ENCODE measurements at places on chromosomes 2 and 18. TPM values are rescaled to one million over a fixed set of nuclear protein-coding genes. Genes with fewer than 3 reads are reported as not detected.

RAB6D gene
- not detected for total RNA-seq

ZNF385B gene
- total RNA-seq: 2.7 TPM

FBXO48 gene
- total RNA-seq: 0.57 TPM

MERTK gene
- total RNA-seq: 21.7 TPM

FOXI3 gene
- total RNA-seq: not detected

IL1RN gene
- total RNA-seq: 32.9 TPM

MPP4 gene
- total RNA-seq: not detected

FN1 gene
- total RNA-seq: 4,986 TPM

LIMS3 gene
- total RNA-seq: 2.6 TPM

CYS1 gene
- 22.4 TPM for total RNA-seq

POTEI gene
- not detected for total RNA-seq

CDCA7 gene
- total RNA-seq: 5.2 TPM

VAMP8 gene
- 4.9 TPM for total RNA-seq

PDE1A gene
- 10.7 TPM for total RNA-seq

SCYGR4 gene
- not detected for total RNA-seq

TNFAIP6 gene
- 12.5 TPM for total RNA-seq

MEIS1 gene
- 230 TPM for total RNA-seq

AMER3 gene
- 0.27 TPM for total RNA-seq

BCL2 gene
- 31.4 TPM for total RNA-seq

DOK6 gene
- 2.8 TPM for total RNA-seq

MRPS9 gene
- 22.8 TPM for total RNA-seq

ODC1 gene
- total RNA-seq: 146 TPM

CHRNG gene
- not detected for total RNA-seq

KYNU gene
- total RNA-seq: 4.6 TPM

GALR1 gene
- total RNA-seq: 0.27 TPM

DSC2 gene
- total RNA-seq: 1.4 TPM

ATP6V1B1 gene
- not detected for total RNA-seq

RAPGEF4 gene
- 3.1 TPM for total RNA-seq
